ENCODE measurements at places on chromosomes 12 and 14.
A peak's percentile ranks its signal among the peaks of the same experiment; 100 is the strongest.

DNA sequence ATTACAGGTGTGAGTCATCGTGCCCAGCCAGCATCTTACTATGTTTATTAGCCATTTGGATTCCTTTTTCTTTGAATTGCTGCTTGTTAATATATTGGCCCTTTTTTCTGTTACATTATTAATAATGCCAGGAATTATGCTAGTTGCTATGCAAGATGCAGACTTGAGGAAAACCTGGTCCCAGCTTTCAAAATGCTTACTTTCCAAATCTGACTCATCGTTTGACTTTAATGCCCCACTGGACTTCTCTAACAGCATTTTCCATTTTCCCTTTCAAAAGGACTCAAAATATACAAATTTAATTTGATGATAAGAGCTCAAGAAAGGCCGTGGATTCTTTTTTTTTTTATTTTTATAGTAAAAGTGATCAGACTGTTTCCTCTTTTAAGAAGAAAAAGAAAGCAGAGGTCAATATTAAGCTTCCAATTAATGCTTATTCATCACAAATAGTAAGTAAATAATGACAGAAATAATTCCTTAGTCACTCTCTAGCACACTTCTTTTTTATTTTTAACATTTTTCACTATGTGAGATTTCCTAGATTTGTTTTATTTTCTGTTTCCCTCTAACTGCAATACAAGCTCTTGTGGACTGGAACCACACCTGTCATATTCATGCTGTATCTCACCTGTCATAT is 146.1 kb upstream of the FGD4 start:
- DNase-seq, result no peak

GRCh38 chr14:51872396-51872795 is 12.0 kb downstream of the GNG2 start:
- DNase-seq, result no peak

DNA sequence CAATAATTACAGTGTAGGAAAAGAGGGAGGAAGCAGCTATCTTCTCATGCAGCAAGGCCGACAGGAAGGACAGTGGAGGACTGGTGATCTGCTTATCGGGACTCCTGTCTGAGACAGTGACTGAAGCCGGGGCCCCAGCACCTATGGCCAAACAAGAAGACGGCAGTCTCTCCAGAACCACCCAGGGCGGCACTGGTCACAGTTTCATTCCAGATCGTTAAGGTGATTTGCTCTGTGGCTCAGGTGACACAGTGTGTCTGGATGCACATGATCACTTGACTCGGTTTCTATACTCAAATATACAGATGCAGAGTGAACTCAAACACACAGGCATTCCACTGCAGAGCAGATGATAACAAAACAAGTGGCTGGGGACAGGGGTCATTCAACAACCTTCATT is 52.1 kb upstream of the CORO1C start:
- no peak for DNase-seq

GRCh38 chr14:100261621-100262020 is 22.7 kb downstream of the YY1 start:
- DNase-seq, result no peak

DNA sequence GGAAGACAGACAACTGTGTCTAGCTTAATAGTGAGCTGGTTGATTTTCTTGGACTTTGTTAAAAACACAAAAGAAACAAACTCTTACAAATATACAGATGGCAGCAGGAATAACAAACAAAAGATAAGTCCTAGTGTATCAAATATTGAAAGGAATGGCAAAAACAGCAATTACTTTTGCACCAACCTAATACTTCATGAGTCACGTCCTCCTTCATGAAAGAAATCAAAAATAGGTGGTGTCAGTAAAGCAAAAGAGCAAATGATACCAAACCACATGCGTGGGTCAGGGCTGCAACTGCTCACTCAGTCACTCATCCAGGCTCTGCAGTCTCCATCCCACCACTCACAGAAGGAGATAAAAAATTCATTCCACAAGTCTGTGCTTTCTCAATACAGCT is 11.8 kb downstream of the ATG14 start:
- no peak for DNase-seq

GRCh38 chr12:52666471-52666870 is 13.7 kb downstream of the KRT1 start:
- no peak for DNase-seq

DNA sequence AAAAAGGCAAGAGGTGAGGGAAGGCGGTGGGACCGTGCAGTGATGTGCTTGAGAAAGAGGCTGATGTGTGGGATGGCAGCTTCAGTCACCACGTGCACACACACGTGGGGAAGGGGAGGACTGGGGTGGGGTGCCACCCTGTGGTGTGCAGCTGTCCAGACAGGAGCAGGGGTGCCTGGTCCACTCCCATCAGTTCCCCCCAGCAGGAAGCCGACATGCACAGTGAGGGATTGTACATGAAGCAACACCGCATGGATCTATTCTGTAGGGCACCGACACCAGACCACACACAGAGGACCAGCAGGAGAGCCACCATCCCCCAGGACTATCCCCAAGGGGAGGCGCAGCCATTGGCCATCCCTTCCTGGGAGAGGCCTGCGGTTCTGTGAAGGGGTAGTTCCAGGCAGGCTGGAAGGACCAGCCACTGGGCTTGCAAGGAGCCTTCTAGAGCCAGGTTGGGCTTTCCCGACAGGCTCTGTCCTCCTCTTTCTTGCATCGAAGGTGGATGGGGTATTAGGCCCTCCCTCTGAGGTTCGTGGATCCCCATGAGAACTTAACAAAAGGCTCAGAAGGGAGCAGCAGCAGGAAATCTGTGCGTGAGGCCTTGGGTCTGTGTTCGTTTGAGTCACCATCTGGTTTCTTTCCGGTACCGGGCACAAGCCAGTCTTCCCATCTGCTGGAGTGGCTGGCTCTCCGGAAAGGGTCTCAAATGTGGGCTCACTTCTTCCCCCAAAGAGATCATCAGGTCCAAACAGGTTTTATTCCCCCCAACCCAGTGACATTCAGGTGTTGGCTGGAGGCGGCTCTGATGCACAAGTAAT is 59.8 kb downstream of the PLEKHG3 start:
- DNase-seq, result no peak

- DNase-seq, result no peak
Observed at GRCh38 chr14:52117111-52117832, 48.4 kb upstream of the NID2 start.

DNA sequence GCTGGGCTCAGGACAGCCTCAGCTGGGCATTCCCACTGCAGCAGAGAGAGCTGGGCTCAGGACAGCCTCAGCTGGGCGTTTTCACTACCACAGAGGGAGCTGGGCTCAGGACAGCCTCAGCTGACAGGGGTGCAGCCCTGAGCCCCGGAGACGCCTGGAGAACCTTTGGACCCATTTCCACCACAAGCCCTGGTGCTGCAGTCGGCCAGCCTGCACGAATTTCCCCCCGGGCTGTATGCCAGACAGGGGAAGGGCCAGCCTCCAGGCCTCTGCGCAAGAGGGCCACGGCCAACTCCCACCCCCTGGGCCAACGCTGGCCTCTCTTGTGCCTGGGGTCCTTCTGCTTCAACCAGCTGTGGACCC is 2.6 kb upstream of the C14orf180 start:
- DNase-seq, result no peak

DNA sequence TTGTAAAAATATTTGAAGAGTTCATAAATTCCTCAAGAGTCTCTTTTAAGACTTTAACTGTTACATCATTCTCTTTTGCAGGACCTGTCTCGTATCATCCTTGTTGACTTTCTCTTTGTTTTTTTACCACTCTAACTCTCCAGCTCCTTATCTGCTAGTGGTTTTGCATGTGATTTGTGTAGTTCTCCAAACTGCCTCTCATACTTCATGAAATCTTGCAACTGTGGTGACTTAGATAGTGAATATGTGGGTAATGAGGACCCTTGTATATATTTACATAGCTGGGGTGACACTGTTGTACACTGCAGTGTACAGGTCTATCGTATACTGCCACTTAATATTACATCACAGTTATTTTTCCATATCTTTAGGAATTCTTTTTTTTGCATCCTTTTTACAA is 40.2 kb upstream of the EMP1 start:
- no peak for DNase-seq

DNA sequence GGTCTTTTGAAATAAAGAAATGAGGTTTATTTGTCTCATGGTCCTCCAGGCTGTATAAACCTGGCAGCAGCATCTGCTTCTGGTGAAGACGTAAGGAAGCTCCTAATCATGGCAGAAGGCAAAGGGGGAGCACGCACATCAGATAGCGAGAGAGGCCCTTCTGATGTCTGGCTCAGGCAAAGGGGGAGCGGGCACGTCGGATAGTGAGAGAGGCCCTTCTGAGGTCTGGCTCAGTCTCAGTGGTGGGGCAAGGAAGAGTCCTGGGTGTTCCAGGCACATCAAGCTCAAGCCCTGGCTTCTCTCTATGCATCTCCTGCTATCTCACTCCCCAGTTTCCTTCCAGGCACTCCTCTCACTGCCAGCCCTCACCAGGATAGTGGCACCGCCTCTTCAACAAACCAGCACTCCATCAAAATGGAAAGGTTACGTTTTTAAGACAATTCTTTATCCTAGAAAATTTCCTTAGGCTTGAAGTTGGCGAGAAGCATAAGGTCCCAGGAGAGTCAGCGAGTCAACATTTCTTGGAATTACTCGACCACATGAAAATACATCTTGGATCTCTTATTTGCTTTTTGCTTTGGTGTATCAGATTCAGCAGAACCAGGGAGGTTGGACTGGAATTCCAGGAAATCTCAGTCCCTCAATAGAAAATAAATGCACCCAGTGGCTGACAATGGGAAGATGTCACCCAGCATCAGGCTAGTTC is 189.6 kb upstream of the TMEM132C start:
- DNase-seq, result no peak

DNA sequence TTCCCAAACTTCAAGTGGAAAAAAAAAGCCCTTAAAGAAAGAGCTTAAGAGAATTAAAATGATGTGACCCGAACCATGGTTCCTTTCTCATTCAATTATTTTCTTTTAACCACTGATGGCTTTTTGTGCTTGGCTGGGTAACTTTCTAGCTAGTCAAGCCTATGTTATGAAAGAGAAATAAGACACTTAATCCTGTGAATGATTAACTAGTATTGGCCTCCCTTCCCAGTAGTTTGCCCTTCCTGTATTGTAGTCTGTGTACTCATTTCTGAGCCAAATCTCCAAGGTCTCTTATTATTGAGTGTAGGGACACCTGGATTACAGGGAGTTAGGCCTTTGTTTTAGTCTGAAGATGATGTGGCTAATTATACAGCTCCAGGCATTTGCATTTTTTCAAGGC is 353.0 kb downstream of the RAD51B start:
- no peak for DNase-seq

DNA sequence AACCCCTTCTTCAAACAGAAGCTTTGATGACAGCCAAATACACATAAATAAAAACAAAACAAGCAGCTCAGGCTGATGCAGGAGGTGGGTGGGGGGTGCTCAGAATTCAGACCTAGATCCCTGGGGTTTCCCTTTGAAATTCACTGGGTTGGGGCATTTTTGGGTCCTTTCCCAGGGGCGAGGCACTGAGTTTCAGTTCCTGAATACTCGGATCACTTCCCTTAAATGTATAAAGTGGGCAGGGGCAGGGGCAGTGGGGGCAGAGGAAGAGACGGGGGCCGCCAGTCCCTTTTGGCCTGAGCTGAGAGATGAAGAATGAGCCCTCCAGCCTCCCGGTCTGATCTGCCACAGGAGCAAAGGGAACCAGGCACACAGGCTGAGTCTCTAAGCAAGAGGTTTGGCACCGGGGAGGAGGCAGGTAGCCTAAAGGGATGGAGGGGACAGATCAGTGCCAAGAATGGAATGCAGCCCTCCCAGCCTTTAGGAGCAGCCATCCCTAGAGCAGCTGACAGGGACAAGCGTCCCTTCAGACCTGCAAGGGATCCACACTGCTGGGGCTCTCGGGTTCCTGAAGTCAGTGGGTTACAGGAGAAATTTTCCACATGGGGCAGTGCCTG is 20.3 kb downstream of the KDM2B start:
- no peak for DNase-seq

GRCh38 chr12:44385964-44386363 is 490.2 kb downstream of the NELL2 start:
- DNase-seq, result no peak

DNA sequence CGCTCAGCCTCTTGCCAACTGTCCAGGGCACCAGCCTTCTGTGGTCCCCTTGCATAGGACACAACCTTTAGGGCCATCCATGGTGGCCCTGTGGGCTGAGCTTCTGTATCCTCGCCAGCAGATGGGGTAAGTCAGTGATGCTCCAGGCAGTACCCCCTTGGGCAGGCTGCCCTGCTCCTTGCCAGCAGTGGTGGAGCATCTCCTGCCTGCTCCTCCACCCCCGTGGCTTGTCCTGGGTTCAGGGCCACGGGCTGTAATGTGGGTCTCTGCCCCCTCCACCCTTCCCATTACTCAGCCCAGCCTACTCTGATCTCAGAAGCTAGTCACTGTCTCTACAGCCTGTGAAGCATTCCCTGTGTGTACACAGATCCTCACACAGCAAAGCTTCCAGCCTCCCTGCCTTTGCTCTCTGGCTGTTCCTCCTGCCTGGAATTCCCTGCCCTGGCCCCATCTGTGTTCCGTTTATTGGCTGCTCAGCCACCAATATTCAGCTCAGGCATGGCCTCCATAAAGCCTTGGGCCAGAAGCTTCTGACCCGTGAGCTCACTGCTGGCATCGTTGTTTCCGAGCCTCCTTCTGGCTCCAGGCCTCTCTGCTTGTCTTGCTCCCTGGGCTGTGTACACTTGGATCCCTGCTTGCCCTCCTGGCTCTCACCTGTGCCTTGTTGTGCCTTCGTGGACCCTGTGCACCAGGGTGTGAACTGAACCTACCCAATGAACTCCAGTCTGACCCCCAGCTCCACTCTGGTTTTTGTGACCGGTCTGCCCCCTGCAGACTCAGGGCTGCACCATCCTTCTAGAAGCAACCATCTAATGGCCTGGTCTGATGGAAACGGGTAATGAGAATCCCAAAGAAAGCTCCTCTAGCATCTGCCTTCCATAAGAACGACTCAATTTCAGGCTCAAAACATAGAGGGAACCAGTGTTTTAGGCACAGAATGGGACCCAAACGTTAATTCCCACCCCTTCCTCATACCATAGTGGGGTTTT is 177.0 kb upstream of the PRMT8 start:
- DNase-seq, result peak; percentile 13

DNA sequence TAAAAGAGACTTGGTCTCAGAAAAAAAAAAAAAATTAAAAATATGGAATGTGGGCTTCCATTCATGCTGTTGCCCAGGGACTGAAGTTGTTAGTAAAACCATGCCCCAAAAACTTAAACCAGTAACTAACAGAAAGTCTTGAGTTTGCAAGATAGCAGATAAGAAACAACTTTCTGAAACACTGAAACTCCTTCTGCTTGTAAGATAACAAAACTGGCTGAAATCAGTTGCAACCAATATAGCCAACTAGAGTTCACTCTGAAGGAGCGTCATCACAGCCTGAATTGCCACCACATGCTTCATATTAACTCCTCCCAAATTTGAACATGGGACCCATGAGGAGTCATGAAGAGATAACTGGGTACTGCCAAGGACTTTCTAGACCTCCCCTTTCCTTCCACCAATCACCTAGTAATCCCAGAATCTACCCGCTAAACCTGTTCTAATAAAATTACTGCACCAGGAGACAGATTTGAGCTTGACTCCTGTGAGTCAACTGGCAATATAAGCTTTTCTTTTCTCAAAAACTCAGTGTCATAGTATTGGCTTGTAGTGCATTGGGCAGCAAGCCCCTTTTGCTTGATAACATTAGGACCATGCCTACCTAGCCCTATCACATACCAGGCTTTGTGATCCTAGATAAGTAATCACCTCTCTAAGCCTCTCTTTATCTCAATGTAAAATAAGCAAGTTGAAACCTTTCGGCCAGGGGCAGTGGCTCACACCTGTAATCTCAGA is 53.6 kb downstream of the R3HDM2 start:
- DNase-seq, result no peak

- no peak for DNase-seq
Observed at GRCh38 chr12:97535582-97535981, 73.0 kb downstream of the RMST start.

- no peak for DNase-seq
Observed at GRCh38 chr14:105933238-105933637, 406.9 kb downstream of the TMEM121 start.

- DNase-seq, result no peak
Observed at GRCh38 chr12:39138268-39138667, 232.9 kb upstream of the CPNE8 start.

All from CD4-positive, alpha-beta memory T cell (primary cell).